ENCODE measurements at places on chromosomes 6 and 20. TPM values are rescaled to one million over a fixed set of nuclear protein-coding genes. Genes with fewer than 3 reads are reported as not detected.

Gene ASF1A
- total RNA-seq = 30.9 TPM

Gene CRISP3
- total RNA-seq = not detected

Gene CEP43
- total RNA-seq = 25.1 TPM

Gene DACT2
- total RNA-seq = 4.9 TPM

GRCh38 chr6:41411961-41412360 is 76.6 kb downstream of the NCR2 start:
- no peak overlapping the region for H3K27ac ChIP-seq
- no peak for DNase-seq
- no peak overlapping the region for H3K4me3 ChIP-seq

- DNase-seq = no peak
- H3K4me1 ChIP-seq = peaks cover 4% of the 10 kb centered on the region
- no peaks in the 10 kb centered on the region for H3K36me3 ChIP-seq
- no peak overlapping the region for H3K27ac ChIP-seq
- no peaks in the 10 kb centered on the region for H3K27me3 ChIP-seq
These were observed 141.8 kb upstream of the TENT5A start for GRCh38 chr6:81894306-81894705.

DNA sequence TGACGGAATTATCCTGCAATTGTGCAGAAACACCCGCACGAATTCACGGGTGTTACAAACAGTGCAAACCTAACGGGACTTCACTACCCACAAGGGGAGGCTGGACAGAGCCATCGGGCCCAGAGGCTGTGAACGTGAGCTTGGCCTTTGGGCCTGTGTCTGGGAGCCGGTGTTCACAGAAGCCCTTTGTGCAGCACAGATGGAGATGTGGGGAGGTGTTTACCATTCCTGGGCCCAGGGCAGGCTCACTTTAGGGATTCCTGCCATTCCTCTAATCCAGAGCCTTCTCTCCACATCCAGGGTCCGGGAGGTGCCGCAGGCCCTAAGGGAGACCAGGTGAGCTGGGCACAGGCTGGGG is 15.0 kb downstream of the COL9A3 start:
- no peaks in the 10 kb centered on the region for H3K27me3 ChIP-seq
- H3K27ac ChIP-seq = peak overlapping the region; percentile 63
- peaks cover 6% of the 10 kb centered on the region for H3K36me3 ChIP-seq
- peaks cover 19% of the 10 kb centered on the region for H3K4me1 ChIP-seq

DNA sequence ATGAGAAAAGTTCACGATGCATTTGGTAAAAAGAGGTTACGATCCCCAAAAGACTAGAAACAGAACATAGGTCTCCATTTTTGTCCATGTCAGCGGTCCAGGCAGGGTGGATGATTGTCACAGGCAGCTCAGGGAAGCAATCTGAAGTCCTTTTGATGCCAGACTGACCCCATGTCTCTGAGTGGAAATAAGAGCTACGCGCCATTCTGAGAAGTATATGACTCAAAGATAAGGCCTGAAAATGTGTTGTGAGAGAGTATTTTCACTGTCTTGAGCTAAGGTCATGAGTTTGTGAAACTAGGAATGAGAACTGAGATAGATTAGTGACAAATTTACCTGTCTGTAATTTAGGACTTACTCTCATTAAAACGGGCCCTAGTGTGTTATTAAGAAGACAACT is 69.5 kb downstream of the LYRM4 start:
- DNase-seq = no peak
- H3K27me3 ChIP-seq = no peaks in the 10 kb centered on the region
- no peak overlapping the region for H3K27ac ChIP-seq
- H3K4me1 ChIP-seq = peaks cover 16% of the 10 kb centered on the region

GRCh38 chr6:89997456-89998445 is 103.5 kb downstream of the GJA10 start:
- DNase-seq = no peak
- no peaks in the 10 kb centered on the region for H3K36me3 ChIP-seq
- H3K27me3 ChIP-seq = no peaks in the 10 kb centered on the region

DNA sequence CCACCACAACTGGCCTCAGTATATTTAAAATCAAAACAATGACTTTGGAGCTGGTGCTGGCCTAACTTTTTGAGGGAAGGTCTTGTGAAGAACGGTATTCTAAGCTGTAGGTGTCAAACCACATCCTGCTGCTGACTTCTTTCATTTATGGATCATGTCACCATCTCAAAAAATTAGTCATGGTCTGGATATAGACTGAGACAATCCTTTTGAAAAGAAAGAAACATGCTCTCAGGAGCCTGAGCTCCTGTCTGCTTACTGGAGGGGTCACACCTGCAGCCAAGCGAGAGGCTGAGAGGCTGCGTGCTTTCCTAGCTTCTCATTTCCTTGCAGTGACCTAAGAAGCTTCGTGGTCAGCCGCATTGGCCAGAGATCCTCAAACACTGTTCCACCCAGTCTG is 55.2 kb downstream of the TIAM2 start:
- H3K4me1 ChIP-seq = peaks cover 13% of the 10 kb centered on the region
- H3K4me3 ChIP-seq = no peak overlapping the region
- no peak for DNase-seq
- no peak overlapping the region for H3K27ac ChIP-seq
- no peaks in the 10 kb centered on the region for H3K36me3 ChIP-seq

DNA sequence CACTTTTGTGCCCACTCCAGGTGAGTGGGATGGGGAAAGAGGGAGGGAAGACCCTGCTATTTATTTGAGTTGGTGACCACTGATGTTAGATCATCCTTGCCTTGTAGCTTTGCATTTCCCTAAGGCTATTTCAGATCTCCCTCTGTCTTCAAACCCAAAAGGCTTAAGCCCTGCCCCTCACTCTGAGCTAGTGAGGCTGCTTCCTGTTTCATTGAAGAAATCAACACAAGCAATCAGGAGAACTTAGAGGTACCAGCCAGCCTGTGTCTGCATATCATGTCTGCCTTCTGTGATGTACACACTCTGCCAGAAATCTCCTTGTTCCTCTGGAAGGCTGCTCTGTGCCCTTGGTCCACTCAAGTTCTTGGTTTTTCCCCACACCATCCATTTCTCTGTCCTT is 135.3 kb downstream of the ARID1B start:
- H3K36me3 ChIP-seq = no peaks in the 10 kb centered on the region
- H3K27ac ChIP-seq = peak overlapping the region; percentile 72
- H3K27me3 ChIP-seq = no peaks in the 10 kb centered on the region
- H3K4me1 ChIP-seq = peaks cover 46% of the 10 kb centered on the region
- no peak for DNase-seq

DNA sequence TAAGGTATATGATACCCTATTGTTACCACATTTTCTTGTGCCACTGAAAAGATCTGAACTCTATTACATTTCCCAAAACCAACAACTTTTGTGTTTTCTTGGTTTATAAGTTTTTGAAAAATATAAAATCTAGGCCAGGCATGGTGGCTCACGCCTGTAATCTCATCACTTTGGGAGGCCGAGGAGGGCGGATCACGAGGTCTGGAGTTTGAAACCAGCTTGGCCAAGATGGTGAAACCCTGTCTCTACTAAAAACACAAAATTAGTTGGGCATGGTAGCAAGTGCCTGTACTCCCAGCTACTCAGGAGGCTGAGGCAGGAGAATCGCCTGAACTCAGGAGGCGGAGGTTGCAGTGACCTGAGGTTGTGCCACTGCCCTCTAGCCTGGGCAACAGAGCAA is 34.3 kb downstream of the SAMHD1 start:
- no peak overlapping the region for H3K27ac ChIP-seq
- DNase-seq = no peak
- no peaks in the 10 kb centered on the region for H3K27me3 ChIP-seq
- H3K4me3 ChIP-seq = no peak overlapping the region
- peaks cover 11% of the 10 kb centered on the region for H3K36me3 ChIP-seq
